ENCODE measurements at places on chromosomes 2 and 18.
A peak's percentile ranks its signal among the peaks of the same experiment; 100 is the strongest.

- DNase-seq = peak; percentile 50
Observed at GRCh38 chr18:22342625-22343024, 75.1 kb downstream of the CTAGE1 start.

GRCh38 chr2:7324706-7325105 lies 407.5 kb downstream of the RNF144A start:
- no peak for DNase-seq

DNA sequence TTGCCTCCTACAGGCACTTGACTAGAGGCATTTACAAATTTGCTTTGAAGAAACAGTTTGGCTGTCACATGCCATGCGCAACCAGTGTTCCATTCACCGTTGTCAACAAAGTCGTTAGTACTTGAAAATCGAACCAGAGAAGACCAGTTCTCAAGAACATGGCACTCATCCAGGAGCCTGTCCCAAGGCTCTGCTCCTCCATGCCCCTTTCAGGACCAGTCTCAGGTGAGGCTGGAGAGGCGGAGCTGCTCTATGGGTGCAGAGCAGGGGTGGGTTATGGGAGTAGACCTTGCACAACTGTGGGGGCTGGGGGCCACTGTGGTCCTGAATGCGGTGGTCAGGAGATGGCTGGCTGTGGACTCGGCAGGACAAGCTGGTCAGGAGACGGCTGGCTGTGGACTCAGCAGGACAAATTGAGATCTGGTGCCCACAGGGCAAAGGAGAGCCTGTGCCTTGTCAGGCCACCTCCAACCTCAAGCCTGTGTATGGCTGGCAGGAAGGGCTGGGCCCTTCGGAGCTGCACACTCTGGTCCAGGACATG lies 12.3 kb upstream of the ATP9B start:
- DNase-seq = no peak

GRCh38 chr18:51430538-51430937 lies 233.1 kb upstream of the MEX3C start:
- DNase-seq = no peak

GRCh38 chr2:76128622-76129021 lies 417.9 kb upstream of the GCFC2 start:
- DNase-seq = no peak

DNA sequence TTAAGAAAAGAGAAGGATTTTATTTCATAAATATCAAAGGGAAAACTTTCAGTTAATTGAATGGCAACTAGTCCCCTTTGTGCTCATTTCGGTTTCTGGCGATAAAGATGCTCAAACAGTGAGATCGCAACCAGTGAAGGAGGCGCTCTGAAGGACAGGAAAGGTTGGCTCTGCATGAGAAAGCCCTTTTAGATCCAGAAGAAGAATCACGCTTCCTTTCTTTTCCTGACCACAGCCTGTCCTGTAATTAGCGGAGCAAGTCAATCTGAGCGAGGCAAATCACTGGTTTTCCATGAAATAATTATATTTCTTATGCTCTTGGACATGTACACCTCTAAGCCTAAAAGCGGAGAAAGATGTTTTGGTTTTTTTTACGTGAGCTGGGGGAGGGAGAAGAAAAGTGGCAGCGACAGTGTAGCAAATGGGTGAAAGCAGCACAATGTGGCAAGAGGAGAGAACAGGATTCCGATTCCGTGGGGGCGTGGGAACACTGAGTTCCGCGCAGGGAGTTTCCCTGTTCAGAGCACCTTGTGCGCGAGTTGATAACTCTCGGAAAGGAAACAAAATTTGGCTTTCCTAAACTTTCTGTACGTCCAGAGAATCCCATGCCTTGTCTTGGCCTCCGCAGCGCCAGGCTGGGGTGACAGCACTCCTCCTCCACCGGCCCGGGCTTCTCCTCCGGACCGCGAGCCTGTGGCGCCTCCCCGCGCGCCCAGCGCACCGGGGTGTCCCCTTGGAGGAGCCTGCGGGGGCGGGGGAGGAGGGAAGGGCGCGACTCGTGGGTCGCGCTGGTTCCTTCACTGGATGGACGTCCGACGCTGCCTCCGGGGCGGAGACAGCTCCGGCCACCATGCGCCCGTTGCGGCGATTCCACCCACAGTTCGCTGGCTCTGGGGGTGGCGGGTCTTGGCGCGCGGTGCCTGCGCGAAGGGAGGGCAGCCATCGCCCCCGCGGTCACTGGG lies 620 bp upstream of the SLC9A2 start:
- peak; percentile 13 for DNase-seq

GRCh38 chr2:46828491-46829230 lies 86.9 kb downstream of the MCFD2 start:
- DNase-seq = no peak

Data from body of pancreas (tissue), 4 donors.